ENCODE measurements at places on chromosomes 4 and X.

- DNase-seq = no peak
These were observed 49.1 kb downstream of the RASGEF1B start for GRCh38 chr4:81422595-81422994.

- no peak for DNase-seq
These were observed 1.5 kb downstream of the NMU start for GRCh38 chr4:55634417-55635128.

- DNase-seq = no peak
These were observed 38.5 kb upstream of the POU3F4 start for GRCh38 chrX:83469551-83469950.

DNA sequence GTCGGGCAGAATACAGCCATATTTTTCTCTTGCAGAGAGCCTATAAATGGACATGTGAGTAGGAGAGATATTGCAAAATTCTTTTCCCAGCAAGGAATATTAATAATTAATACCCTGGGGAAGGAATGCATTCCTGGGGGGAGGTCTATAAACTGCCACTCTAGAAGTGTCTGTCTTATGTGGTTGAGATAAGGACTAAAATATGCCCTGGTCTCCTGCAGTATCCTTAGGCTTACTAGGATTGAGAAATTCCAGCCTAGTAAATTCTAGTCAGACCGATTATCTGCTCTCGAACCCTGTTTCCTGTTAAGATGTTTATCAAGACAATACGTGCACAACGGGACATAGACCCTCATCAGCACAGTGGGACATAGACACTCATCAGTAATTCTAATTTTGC is 872.6 kb downstream of the FSTL5 start:
- no peak for DNase-seq

- no peak for DNase-seq
These were observed 42.4 kb downstream of the CD99L2 start for GRCh38 chrX:150856101-150856500.

Measured in HS-5 (cell line).